ENCODE measurements at places on chromosomes 2 and 18. TPM values are rescaled to one million over a fixed set of nuclear protein-coding genes. Genes with fewer than 3 reads are reported as not detected.

The RNF125 gene
- 11.7 TPM for polyA plus RNA-seq

DNA sequence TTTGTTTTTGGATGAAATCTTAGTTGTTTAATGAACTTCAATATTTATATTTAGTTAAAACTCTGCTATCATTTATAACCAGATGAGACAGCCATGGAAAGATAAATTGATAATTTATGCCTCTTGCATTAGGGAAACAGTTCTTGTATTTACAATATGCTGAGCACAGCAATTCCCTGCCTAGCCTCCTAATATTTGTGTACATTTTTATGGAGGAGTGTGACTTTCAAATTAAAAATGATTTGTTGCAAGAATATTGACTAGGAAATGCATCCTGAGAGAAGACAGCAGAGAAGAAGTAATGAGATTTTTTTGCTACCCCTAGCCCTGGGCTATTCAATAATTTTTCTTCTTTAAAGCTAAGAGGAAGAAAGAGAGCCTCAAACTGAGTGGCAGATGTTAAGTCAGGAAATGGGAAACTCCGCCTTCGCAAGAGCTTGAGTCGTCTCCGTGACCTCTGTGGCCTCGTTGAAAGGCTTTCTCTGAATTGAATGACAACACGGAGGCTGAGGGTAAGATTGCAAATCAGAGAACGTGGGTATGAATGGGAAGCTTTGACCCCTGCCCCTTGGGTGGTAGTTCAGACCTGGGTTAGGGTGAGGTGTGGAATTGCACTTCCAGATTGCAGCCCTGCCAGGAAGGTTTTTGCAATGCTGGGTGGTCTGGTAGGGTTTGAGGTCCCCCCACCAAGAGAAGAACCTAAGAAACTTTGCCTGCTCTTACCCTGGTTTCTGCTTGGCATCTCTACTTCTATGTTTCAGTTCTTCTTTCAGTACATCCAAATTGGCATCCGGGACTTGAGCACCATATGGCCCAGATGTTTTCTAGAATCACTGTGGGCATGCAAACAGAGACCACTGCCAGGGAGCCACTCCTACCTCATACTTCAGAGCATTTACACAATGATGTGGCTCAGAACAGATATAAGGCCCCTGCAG, 210.3 kb upstream of the RBMS1 start:
- no peaks in the 10 kb centered on the region for H3K27me3 ChIP-seq
- no peak for DNase-seq
- no peaks in the 10 kb centered on the region for H3K36me3 ChIP-seq
- no peaks in the 10 kb centered on the region for H3K4me1 ChIP-seq
- no peak overlapping the region for H3K27ac ChIP-seq

GRCh38 chr2:122031544-122032263, 276.3 kb downstream of the TSN start:
- H3K27ac ChIP-seq = no peak overlapping the region
- no peak for DNase-seq
- H3K27me3 ChIP-seq = peaks cover 4% of the 10 kb centered on the region
- H3K4me3 ChIP-seq = no peak overlapping the region
- no peaks in the 10 kb centered on the region for H3K36me3 ChIP-seq

The PLB1 gene
- polyA plus RNA-seq = 3.2 TPM

DNA sequence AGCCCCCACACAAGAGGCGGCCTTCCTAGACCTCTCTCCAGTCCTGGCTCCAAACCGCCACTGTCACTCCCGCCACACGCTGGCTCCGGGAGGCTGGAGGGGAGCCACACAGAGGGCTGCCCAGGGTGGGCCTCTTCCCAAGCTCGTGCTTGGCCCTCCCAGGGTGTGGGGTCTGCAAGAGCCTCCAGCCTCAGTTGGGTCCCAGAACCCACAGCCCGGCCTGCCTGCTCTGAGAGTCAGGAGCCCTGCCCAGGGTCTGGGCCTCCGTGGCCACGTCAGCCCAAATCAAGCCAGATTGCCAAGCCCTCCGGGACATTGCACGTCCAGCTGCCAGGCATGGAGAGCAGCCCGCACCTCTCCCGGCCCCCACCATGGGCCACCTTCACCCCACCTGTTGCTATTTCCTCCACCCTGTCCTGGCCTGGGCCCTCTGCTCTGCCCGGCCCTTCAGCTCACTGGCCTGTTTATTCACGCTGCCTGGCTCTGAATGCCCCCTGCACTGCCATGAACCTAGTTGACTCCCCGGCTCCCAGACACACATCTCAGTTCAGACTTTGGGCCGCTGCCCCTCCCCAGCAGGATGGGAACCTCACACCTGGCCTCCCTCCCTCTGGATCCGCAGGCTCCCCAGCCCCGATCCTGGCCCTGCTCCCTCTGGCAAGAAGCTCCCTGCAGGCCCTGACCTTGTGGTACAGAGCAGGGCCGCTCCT, 61.0 kb downstream of the BIN1 start:
- H3K36me3 ChIP-seq = peaks cover 22% of the 10 kb centered on the region
- DNase-seq = no peak
- no peak overlapping the region for H3K4me3 ChIP-seq
- no peaks in the 10 kb centered on the region for H3K4me1 ChIP-seq
- H3K27me3 ChIP-seq = no peaks in the 10 kb centered on the region

Measured in large intestine (tissue), 12 donors.